ENCODE measurements at places on chromosomes 6 and 20.

DNA sequence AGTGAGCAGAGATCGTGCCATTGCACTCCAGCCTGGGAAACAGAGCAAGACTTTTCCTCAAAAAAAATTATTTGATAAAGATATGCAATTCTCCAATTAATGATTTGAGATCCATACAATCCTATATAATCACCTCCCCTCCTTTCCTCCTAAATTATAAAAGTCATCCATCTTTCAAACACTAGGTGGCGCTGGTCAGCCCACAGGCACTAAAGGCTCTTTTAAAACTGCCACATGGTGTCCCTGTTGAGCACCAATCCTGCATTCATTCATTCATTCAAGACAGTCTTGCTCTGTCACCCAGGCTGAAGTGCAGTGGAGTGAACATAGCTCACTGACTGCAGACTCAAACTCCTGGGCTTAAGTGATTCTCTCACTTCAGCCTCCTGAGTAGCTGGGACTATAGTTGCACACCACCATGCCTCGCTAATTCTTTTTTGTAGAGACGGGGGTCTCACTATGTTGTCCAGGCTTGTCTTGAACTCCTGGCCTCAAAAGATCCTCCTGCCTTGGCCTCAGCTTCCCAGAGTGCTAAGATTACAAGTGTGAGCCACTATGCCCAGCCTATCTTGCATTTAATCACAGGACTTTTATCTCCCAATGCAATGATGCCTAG lies 58.7 kb upstream of the SLC2A12 start:
- DNase-seq: no peak

DNA sequence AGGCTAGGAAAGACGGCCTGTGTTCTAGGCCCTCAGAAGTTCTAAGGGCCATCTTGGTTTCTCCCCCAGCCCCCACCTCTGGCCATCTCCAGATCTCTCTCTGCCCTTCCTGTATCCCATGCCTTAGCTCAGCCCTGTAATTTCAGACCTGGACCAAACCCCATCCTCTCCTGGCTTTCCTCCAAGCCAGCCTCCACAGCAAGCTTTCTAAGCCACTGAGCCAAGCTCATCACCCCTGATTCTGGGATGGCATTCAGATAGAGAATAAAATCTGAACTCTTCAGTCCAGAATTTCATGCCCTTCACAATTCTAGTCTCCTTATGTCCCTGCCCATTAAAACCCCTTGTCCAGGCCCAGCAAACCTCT lies 18.9 kb upstream of the CCM2L start:
- DNase-seq: no peak

- no peak for DNase-seq
Measured at GRCh38 chr6:16824845-16825685, 63.8 kb upstream of the ATXN1 start.

- DNase-seq: no peak
Measured at GRCh38 chr6:79894939-79895338, 52.4 kb downstream of the ELOVL4 start.

DNA sequence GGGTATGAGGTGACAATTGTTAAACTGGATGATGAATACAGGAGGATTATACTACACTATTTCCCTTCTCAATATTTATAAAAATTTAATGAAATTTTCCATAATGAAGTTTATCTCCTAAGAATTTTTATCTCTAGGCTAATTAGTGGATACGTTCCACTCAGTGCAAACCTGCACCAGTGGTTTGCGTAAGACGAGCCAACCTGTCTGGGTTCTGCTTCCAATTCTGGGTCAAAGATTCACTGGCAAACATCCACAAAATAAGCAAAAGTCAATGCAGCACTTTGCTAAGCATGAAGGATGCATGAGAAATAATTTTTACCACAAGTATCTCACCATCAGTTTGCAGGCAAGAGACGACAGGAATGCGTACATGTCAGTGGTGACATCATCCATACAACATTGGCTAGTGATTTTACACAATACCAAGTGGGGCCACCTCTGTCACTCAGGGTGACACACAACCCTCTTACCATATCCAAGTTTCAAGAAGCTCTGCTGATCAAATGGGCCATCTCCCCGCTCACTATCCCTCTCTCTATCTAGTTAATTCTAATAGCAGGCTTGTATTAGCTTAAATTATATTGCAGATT lies 51.7 kb downstream of the FAM50B start:
- no peak for DNase-seq

GRCh38 chr6:168873278-168874190 lies 380.1 kb downstream of the THBS2 start:
- no peak for DNase-seq

DNA sequence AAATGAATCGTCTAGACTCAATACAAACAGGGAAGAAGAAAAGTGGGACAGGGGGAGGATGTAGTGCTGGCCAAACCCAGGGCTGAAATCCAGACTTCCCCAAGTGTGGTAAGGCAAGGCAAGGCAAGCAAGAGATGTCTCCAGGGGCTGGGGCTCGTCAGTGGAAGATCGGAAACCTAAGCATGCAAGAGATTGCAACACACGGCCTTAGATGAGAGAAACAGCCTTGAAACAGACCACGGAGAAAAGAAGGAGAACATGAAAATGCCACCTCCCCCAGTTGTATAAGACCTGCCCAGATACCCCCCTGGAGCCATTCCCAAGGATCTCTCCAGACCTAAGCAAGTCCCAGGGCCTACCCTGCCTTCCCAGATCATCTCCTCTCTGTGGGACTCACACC lies 20.0 kb downstream of the VEGFA start:
- no peak for DNase-seq

- no peak for DNase-seq
Measured at GRCh38 chr6:98946879-98947410, 801 bp downstream of the FBXL4 start.

DNA sequence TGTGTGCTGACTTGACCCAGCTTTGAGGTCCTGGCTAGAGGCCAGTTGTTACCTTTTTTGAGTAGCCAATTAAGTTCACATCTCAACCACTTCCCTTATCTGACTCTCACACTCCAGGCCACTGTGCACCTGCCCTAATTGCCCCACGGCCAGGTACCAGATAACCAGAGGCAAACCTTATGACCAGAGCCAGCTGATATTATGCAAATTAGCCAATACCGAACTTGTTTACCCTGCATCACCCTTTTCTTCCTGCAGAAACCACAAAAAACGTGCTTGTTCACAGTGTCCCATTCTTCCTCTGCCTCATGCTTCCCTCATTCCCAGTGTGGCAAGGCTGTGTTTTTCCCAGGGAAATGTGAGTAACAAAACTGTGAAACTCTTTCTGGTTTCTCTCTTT lies 89.3 kb downstream of the HTR1B start:
- DNase-seq: no peak

Measured in RWPE2 (cell line).